ENCODE measurements at places on chromosomes 5 and 9.

DNA sequence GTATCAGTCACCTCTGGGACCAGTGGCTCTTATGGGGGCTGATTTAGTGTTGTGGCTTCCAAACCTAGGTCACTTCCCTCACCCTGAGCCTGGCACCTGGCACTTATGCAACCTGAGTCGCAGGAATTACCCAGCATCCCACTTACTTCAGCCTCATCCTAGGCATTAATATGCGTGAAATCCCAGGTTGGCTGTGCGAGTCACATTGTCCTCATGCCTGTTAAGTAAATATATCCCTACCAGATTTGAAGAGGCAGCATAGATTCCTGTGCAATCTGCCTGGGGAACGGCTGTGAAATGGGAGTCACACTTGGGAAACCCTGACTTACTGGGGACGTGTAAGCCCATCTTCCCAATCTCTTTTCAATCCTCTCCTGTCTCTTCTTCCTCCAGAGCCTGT is 42.7 kb upstream of the AKNA start:
- no peak for DNase-seq

DNA sequence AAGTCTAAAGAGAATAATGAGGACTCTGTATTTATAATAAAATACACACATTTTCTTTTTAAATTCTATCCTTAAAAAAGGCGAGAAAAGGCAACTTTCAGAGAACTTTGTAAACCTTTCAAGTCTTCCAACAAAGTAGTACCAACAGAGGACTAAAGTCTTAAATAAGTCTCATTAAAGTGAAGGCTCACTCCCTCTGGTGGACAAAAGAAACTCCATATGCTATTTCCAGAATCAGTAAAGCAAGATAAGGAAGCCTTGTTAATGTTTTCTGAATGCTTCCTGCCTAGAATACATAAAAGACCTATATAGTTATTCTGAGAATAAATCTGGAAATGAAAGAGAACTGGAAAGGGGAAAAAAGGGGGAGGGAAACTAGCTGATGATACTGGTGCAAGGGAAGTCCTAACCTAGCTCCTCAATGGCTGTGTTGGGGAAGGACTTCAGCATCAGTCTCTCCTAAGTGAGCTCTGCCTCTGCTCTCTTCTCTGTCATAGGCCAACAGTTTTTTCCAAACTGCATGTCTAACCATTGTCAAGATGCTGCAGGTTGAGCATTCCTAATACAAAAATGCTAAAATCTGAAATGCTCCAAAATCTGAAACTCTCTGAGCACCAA is 7.2 kb downstream of the HMGCS1 start:
- DNase-seq = no peak

- DNase-seq = no peak
These were observed at the start of gene CXCL14 for GRCh38 chr5:135578685-135579341. Gene CXCL14, minus strand, starts transcription at chr5:135578991. Its CDS starts 213 bp downstream, at chr5:135578778.

- no peak for DNase-seq
These were observed 11.6 kb downstream of the ABL1 start for GRCh38 chr9:130846487-130847305.

DNA sequence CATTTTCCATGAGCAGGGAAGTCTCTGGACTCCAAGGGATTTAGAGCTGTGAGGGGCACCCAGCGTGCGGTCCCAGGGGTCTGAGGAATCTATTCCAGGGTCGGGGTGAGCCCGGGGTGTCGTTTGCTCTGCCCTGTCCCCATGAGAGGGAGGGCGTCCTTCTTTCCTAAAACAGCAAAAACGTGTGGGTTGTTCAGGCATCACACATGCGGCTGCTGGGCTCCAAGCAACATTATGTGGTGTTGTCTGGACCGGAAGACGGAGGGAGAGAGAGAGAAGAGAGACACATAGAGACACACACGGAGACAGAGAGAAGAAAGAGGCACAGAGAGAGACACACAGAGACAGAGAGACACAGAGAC is 42.7 kb upstream of the COL5A1 start:
- DNase-seq = no peak

GRCh38 chr9:85602742-85603141 is 139.0 kb downstream of the AGTPBP1 start:
- DNase-seq = no peak

Data from stimulated activated CD8-positive, alpha-beta memory T cell treated with anti-CD3 and anti-CD28 coated beads, Interleukin-4, amount 100 ng/mL, for 1 hour (primary cell).